Spinal cord (tissue), 10 donors: ENCODE measurements at places on chromosomes 6 and 20. TPM values are rescaled to one million over a fixed set of nuclear protein-coding genes. Genes with fewer than 3 reads are reported as not detected.

- DNase-seq, result no peak
Measured at GRCh38 chr6:13635948-13636658, 21.0 kb downstream of the NOL7 start.

- no peak for DNase-seq
Measured at GRCh38 chr20:3242172-3242692, 3.2 kb upstream of the SLC4A11 start.

- DNase-seq, result no peak
Measured at GRCh38 chr6:144647971-144648651, 363.0 kb downstream of the UTRN start.

GRCh38 chr20:53023732-53024520, 51.8 kb downstream of the TSHZ2 start:
- DNase-seq, result no peak

- no peak for DNase-seq
Measured at GRCh38 chr20:41344477-41344876, 3.9 kb downstream of the LPIN3 start.

DNA sequence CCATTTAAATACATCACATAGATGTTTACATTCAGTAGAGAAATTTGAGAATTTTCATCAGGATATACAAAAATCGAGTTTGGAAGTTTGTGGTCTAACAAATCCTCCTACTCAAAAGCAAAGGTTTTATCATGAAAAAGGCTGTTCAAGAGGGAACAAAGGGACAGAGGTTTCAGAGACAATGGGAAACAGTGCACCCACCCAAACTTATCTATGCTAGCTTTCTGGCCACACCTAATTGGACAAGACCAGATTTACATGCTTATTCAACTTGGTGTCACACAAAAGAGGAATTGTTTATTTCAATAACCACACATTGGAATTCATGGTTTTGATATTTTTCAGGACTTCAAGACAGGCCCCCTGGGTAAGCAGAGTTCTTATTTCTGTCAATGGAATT, 28.4 kb upstream of the RSPO3 start:
- DNase-seq, result no peak

- peak; percentile 89 for DNase-seq
Measured at GRCh38 chr6:108944707-108945680, 96.8 kb downstream of the ARMC2 start.

DNA sequence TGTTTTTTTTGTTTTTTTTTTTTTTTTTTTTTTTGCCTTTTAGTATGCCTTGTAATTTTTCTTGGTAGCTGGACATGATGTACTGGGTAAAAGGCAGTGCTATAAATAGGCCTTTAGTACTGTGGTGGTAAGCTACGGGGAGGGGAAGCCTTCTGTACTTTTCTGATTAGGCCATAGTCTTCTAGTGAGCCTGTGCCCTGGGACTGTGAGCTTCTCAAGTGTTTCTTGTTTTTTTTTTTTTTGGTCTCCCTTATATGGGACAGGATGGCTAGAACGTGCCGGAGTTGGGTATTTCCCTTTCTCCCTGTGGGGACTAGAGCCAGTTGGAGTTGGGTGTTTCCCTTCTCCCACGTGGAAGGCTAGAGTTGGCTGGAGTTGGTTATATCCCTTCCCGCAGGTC, 59.4 kb upstream of the PRELID3B start:
- no peak for DNase-seq

- no peak for DNase-seq
Measured at GRCh38 chr20:51848346-51848745, 46.0 kb upstream of the SALL4 start.

- no peak for DNase-seq
Measured at GRCh38 chr6:45607798-45608197, 230.1 kb upstream of the SUPT3H start.

- no peak for DNase-seq
Measured at GRCh38 chr6:90149280-90149679, 147.4 kb downstream of the BACH2 start.

- peak; percentile 76 for DNase-seq
Measured at GRCh38 chr6:22147921-22148776, 148.7 kb downstream of the PRL start.

DNA sequence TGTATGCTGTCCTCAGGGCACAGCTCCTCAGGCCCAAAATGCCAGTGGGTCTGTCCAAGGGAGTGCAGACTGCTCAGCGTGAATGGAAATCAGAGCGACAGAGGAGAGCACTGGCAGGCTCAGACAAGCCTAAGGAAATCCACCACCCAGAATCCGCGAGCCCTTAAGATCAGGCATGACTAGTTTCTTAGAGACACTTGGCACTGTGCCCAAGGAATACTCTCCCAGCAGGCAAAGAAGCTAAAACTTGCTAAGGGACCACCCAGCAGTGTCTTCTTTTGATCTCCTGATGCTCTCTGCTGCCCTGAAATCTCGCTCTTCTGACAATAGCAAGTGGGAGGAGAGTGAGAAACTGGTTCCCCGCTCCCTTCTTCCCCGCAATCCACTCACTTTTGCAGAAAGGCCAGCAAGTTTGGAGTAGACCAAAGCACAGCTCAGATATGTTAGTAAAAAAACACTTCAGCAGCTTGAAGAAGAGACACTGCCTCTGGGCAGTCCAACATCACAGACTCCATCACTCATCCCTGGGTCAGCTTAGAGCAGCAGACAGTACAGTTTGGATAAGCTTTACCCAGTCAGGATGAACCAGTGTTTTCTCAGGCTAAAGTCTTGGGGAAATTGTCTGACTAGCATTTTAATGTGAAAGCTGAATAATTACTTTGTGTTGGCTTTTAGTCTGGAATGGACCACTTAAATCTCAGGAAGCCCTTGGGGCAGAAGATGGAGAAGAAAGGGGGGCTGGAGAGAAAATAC, 32.4 kb downstream of the TRAF3IP2 start:
- DNase-seq, result no peak

DNA sequence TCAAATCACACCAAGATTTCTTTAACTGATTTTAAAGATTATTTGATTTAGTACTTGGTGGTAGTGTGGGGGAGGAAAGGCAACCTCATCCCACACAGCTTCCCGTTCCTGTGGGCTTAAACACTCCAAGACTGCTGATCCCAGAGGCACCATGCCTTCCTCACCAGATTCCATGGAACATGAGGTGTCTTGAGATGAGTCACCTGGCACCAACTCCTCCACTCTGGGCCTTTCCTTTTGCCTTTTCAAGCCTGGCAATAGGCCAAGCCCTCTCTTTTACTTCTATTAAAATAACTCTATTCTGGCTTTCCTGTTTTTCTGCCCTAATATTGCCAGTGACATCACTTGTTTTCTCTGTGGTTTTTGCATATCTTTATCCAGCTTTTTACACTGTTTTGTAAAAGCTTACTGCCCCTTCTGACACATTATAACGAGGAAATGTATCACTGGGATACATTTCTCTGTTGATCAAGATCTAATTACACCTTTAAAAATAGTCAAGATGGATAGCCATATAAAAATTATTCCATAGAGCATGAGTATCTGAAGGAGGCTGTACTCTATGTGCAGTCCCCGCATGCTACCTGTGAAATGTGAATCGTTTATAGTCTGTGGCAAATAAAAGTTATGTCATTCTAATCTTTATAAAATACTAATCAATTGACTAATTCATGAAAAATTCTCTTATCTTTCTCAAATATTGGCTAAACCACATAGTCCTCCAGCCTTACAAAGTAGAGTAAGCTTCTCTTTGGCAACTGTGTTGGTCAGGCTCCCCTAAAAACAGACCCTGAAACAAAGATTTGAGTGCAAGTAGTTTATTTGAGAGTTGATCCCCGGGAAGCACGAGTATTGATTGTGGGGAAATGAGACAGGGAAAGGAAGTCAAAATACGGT, 257.8 kb upstream of the KCNQ5 start:
- no peak for DNase-seq

DNA sequence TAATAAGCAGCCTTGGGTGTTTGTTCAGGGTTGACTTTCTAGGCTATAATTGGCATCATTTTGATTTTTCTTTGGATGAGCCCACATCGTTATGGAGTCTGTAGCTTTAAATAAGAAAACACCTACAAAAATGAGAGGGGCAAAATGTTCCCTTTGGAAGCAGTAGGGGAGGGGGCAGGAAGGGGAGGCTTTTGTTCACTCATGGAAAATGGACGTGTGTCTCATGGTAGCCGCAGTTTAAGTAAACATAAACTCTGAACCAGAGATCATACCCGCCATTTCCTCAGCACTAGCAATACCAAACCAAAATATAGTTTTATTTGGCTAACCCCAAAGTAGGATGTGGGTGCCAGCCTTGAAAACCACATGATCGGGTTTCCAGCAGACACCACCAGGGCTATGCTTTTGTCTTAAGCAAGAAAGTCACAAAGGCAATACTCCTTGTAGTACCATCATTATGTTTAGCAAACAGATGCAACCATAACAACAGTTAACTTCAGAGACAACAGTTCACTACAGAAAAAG, 572.5 kb upstream of the JAG1 start:
- DNase-seq, result no peak

DNA sequence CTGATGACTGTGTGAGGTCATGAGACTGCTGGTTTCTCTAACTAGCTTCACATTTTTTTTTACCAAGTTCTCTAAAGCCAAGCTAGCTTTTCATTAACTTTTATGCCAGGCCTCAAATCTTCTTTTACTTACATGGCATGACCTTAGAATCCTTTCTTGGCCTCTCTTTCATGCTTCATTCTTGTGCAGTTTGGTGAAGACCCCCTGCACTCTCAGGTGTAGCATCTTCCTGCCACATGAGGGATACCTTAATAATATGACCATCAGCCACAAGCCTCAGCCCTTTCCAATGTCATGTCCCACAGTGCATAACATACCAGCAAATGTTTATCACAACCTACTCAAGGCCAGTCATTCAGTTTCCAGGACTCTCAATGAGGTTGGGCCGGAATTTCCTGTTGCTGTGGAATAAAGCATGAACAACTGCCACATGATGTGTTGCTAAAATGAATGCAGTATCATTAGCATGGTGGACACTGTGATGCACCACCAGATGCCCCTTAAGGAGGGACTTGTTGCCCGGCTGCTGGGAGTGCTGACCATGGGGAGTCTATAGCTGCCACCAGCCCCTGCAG, 72.2 kb downstream of the RIN2 start:
- DNase-seq, result no peak

DNA sequence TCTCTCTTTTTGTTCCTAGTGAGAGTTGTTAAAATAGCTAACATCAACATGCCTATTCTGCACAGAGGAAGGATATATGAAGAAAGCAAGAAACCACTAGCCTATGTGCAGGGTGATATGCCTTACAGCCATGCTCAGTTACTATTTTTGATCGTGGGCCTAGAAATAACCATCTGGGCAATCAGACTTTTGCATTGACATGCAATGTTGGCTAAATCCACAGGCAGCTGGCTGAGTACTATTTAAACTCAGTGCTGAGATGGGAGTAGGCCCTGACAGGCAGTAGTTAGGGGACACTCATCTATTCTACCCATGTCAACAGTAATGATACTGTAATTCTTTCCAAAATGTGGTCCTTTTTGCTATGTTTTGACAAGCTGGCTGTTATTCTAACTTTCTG, 89.6 kb downstream of the HDGFL1 start:
- DNase-seq, result no peak

DNA sequence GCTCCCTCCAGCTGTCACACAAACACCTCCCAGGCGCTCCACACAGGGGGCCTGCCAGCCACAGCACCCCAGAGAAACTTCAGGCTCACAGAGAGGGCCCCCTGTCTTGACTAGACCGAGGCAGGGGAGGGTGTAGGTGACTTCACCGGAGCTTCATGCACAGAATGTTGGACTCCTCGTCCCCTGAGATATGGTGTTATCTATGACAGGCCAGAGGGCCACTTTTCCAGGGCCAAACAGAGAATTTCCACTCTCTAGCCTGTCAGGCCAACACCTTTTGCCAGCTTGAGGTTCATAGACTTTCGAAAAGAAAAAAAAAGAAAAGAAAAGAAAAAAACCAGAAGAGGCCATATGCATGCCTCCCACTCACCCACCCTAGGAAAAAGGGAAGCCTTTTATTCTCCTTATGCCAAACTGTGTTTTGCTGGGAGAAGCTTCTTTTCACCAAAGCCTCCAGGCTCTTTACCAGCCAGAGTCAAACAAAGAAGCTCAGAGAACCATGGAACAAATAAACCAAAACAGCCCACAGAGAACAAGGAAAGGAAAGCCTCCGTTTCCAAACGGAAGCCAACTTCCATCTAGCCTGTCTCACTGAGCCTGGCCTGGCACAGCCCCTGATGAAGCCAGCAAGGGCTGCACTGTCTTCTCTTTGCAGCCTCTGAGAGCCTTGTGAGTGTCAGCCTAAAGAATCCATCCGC, 313.2 kb upstream of the JARID2 start:
- no peak for DNase-seq

GRCh38 chr6:24935366-24936152, at the start of gene RIPOR2:
Gene RIPOR2, minus strand, starts transcription at chr6:24935960. Its CDS starts 62 bp downstream, at chr6:24935898.
- no peak for DNase-seq

DNA sequence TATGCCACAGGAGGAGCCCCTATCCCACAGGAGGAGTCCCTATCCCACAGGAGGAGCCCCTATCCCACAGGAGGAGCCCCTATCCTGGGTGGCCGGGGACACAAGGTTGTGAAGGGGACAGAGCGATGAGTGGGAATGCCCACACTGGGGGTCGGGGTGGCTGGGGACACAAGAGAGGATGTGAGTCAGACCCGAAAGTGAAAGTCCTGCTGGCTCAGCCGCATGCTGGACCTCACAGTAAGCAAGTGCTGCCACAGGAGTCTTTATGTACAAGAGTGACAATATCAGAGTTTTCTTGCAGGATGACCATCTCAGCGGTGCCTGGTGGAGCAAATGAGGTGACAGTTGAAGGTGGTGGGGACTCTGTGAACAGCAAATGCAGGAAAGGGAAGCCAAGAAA, 93.7 kb downstream of the PSMB1 start:
- no peak for DNase-seq

GRCh38 chr20:5592165-5592564, 158.0 kb upstream of the SHLD1 start:
- DNase-seq, result no peak

GRCh38 chr6:160917572-160917971, 74.0 kb upstream of the MAP3K4 start:
- DNase-seq, result no peak

GRCh38 chr6:95768539-95768938, 191.2 kb downstream of the MANEA start:
- DNase-seq, result no peak

GRCh38 chr20:62276439-62276838, 26.4 kb upstream of the ADRM1 start:
- DNase-seq, result peak; percentile 29

Gene PFDN4
- total RNA-seq, result 85.9 TPM

Gene CRIP3
- total RNA-seq, result 5.7 TPM

Gene KIAA1755
- total RNA-seq, result 21.6 TPM

Gene UTRN
- total RNA-seq, result 133 TPM

Gene NNAT
- total RNA-seq, result 220 TPM

Gene SLC22A23
- total RNA-seq, result 31.5 TPM

Gene NKX2-4
- total RNA-seq, result not detected

Gene MACROD2
- 34.0 TPM for total RNA-seq

Gene THBS2
- total RNA-seq, result 99.4 TPM

Gene EYA2
- total RNA-seq, result 10.7 TPM

Gene HCRTR2
- 2.8 TPM for total RNA-seq

Gene RIPPLY2
- total RNA-seq, result 11.4 TPM

Gene MYMX
- total RNA-seq, result not detected

Gene MAS1
- 0.06 TPM for total RNA-seq

Gene CAGE1
- total RNA-seq, result 0.10 TPM

Gene SLC22A3
- total RNA-seq, result 16.5 TPM
